ENCODE measurements at places on chromosomes 16 and 17. TPM values are rescaled to one million over a fixed set of nuclear protein-coding genes. Genes with fewer than 3 reads are reported as not detected.

Gene TAC4
- total RNA-seq: not detected

- no peak for DNase-seq
These were observed 727 bp upstream of the MBTPS1 start for GRCh38 chr16:84117494-84117843.

DNA sequence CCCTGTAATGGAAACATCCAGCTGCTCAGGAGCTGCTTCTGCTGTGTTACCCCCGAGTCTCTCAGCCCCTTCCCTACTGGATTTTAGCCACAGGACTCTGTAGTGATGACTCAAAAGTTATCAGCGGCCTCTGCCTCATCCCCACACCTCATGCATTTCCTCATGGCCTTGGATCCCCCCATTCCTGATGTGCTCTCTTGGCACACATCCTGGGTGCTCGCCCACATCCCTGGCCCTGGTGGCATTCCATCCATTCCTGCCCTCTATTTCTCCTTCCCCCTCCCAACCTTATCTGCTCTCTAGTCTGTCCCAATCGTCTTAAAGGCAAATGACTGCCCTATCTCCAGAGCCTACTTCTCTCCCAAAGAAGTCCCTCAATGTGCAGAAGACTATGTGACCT lies 24.6 kb downstream of the MARF1 start:
- DNase-seq: peak; percentile 78

DNA sequence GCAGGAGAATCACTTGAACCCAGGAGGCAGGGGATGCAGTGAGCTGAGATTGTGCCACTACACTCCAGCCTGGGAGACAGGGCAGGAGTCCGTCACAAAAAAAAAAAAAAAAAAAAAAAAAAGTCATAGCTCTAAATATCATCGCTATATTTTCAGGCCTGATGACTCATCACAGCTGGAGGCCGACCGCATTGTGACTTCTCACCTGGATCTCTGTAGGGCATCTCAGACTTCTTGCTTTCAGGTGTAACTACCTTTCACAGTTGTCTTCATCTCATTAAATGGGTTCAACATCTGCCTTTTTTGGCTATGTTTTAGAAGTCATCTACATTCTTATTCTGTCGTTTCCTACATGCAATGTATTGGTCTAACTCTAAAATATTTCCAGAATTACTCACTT lies 353.1 kb upstream of the MON1B start:
- no peak for DNase-seq

DNA sequence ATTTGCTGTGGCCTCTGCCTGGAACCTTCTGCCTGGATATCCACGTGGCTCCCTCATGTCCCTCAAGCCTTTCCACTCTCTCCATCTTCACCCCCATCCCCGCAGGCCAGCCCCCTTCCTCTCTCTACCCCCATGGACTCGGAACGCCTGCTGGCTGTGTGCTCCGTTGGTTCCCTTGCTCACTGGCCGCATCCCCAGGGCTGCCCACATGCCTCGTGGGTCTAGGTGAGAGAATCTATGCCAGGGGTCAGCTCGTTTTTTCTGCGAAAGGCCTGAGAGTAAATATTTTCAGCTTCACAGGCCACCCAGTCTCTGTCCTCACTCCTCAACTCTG lies 12.0 kb downstream of the SLC5A10 start:
- DNase-seq: no peak

DNA sequence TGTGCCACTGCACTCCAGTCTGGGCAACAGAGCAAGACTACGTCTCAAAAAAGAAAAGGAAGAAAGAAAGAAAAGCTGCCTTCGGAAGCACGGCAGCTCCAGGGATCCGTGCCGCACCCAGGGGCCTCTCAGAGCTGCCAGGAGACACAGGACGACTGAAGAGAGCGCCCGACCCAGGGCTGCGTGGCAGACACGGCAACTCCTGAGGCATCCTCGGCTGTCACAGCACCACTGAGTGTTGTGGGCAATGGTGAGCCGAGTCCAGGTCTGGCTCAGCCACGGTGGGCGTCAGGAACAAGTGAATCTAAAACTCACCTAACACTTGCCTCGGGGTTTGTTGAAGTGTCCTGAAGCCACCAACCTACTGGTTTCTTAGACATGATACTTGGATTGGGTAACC lies 28.8 kb downstream of the PDIA2 start:
- no peak for DNase-seq

GRCh38 chr17:63333869-63334268 lies 112.2 kb downstream of the CYB561 start:
- no peak for DNase-seq

All from renal cortical epithelial cell (primary cell).